ENCODE measurements at places on chromosomes 12 and 14.

- no peak for DNase-seq
Measured at GRCh38 chr12:50689437-50689836, 74.5 kb upstream of the ATF1 start.

- no peak for DNase-seq
Measured at GRCh38 chr12:96248136-96248931, 54.2 kb downstream of the ELK3 start.

DNA sequence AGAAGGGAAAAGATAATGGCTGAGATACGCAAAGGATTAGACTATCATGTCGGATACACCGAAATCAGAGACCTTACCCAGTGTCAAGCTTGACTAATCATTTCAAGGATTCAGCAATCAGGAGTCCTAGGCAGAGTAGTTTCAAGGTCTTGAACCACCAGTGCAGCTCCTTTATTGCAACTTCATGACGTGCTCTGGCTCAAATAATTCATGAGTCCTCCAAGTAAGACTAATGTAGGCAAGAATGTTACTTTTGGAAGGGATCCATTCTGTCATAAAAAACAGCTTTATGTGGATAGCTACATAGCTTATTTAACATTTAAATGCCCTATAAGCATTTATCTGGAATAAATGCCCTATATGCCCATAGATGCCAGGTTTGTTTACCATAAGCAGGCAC, 123.2 kb downstream of the LMO3 start:
- no peak for DNase-seq

GRCh38 chr12:76035045-76035444, 3.5 kb upstream of the PHLDA1 start:
- DNase-seq = no peak

- DNase-seq = no peak
Measured at GRCh38 chr12:88419794-88420193, 160.5 kb downstream of the KITLG start.

DNA sequence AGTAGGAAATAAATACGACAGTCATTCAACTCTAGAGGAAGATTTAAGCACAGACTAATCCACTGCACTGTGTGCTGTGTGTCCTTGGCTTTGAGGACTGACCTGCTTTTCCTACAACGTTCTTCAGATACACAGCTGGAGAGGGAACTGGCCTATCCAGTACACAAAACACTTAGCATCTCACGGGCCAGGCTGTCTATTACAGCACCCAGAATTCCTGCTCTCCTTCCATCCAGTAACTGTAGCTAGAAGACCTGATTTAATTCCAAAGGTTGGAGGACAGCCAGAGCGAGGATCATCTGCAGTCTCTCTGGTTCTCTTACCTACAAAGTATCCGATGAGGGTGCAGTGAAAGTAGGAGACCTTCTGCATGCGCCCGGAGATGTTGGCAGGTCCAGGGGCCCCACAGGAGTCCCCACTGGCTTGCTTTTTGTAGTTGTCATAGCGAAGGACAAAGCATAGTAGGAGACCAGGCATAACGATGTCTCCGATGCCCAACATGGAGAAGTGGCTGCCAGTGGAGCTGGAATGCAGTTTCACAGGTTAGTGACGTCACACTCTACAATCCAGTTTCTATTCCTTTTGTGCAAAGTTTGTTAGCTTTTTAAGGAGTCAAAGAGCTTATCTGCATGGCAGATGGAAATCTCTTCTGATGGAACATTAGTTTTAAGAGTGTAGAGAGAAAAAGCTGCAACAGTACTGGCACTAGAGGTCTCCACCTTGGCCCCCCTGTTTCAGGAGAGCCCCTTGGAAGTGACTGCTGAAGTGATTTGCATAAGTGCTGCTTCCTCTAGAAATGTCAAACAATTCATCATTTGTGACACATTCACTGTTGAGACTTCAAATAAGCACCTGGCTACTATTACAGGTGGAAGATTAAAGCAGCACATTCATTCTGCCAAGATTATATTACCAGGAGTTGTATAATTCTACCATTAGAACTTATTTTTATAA, 41.7 kb downstream of the ACADS start:
- DNase-seq = no peak

DNA sequence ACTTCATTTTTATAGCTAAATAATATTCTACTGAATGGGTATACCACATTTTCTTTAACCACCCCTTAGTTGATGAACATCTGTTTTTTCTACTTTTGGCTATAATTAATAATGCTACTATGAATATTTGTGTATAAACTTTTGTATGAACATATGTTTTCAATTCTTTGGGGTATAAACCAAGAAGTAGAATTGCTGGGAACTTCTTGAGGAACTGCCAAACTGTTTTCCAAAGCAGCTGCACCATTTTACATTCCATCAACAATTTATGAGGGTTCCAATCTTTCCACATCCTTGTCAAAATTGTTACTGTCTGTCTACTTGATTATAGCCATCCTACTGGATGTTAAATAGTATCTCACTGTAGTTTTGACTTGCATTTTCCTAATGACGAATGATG, 221.8 kb downstream of the PRKD1 start:
- no peak for DNase-seq

All from activated T-helper 9 cell treated with anti-CD3 and anti-CD28 coated beads, Interleukin-2, amount 50 U/mL, for 16 hours (primary cell).